ENCODE measurements at places on chromosomes 2 and 18.
A peak's percentile ranks its signal among the peaks of the same experiment; 100 is the strongest.

GRCh38 chr2:157492189-157492773 lies 48.4 kb upstream of the CYTIP start:
- no peak for DNase-seq

DNA sequence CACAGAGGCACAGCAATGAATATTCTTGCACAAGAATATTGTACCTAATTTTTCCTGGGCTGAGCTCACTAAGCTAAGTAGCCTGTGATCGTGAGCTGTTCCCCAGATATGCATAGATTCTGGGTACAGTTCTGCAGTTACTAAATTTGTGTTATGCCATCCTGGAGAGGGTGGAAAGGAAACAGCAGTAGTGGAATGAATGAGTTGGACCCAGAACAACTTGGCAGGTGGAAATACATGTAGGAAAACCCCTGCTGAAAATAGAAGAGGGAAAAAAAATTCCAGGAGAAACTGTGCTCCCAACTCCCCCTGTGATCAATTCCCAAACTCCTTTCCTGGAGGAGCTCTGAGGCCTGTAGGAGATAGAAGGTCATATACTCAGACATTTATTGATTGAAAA lies 181.5 kb upstream of the MGAT5 start:
- DNase-seq: no peak

- DNase-seq: no peak
These were observed 186.8 kb upstream of the GLI2 start for GRCh38 chr2:120548627-120549608.

DNA sequence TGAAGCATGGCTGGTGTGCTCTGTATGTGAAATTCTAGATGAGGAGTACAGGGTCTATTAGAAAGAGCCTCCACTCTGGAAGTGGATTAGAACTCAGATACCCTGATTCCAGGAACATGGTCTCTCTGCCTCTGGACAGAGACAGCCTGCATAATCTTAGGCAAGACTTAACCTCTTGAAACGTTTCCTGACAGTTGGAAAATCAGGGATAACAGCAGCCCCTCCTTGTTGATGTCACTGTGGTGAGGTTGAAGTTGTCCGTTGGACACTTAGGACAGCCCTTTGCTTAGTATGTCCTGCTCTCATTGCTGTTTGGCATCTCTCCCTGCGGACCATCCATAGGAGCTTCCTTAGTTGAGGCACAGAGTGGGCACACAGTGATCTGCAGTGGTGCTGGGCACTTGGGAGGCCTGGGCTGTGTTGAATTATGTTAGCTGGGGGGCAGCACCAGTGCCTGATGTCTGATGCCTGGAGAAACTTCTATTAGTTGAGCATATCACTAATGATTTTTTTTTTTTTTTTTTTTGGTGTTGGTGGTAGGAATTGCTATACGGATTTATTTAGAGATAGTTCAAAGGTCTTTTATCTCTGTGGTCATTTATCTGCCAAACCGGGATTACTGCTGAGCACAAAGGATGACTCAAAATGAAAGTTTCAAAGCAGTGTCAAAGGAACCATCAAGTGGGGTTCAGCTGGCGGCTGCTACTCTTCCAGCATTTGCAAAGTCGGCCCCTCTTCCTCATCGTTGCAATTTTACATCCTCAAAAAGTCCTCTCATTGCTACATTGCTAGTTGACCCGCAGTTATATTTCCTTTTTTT lies 28.8 kb downstream of the SETBP1 start:
- DNase-seq: no peak

DNA sequence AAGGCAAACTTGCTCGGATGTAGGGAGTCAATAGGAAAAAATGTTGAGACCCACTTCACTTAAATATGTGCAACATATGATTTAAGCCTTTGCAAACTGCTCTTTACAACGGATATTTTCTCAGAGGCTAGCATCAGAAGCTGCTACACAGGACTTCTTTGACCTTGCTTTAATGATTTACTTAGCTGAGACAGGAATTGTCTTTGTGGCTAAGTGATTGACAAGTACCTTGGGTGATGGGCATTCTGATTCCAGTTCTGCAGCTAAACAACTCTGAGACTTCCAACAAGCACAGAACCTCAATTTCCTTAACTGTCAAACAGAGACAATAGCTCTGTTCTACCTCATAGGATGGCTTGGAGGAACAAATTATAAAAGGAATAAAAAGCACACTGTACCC lies 150.2 kb downstream of the NCKAP5 start:
- no peak for DNase-seq

- no peak for DNase-seq
These were observed 125.9 kb downstream of the ANTXR1 start for GRCh38 chr2:69138793-69139459.

DNA sequence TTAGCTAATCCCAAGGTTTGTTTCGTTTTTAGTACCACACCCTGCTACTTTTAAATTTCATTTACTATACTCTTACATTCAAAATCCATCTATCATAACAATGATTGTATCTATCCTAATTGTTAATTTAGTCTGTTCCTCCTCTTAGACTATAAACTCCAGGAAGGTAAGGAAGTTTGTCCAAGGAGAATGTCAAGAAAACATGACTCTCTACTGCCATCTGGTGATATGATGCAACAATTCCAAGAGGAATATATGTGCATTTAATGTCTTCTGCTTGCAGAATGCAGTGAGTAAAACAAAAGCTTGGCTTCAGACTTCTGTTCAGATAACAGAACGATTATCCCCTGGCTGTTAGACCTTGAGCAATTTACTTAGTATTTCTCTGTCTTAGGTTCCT lies 1267.1 kb downstream of the LRP1B start:
- no peak for DNase-seq

- peak; percentile 97 for DNase-seq
These were observed 968 bp upstream of the RALBP1 start for GRCh38 chr18:9474108-9474982.

- peak; percentile 83 for DNase-seq
These were observed 69.3 kb downstream of the SOWAHC start for GRCh38 chr2:109683452-109683851.

- DNase-seq: no peak
These were observed 105.7 kb downstream of the DYNAP start for GRCh38 chr18:54696616-54697293.

DNA sequence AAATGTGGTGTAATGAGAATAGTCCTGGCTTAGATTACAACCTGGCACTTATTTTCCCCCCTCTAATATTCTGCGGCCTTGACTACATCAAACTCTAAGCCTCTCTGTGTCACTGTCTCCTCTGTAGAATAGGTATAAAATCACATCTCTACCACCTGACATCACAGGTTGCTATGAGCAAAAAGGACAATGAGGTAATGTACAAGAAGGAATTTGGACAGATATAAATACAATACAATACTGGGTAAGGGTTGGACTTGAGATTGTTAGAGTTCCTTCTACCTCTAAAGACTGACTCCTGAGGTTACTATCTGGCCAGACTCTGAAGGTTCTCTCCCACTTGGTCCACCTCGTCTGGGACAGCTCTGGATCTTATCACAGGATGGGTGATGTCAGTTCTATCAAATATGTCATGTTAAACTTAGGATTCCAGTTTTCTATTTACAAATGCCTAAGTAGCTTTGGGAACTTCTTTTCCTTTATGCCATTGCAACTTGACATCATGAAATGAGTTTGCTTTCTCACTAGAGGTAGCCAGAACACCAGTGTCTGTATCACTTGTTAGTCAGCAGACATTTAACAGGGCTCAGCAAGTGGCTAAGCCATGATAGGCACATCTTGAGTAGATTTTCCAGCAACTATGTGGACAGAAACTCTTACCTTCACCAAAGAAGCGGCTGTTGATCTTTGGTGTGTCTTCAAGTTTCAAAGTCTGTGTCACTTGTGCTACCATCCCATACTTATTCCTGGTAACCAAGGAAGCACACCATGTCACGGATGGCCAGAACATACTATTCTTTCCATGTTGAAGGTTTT lies 9.5 kb downstream of the APOB start:
- no peak for DNase-seq

- no peak for DNase-seq
These were observed 95.9 kb upstream of the LCLAT1 start for GRCh38 chr2:30351116-30351515.

DNA sequence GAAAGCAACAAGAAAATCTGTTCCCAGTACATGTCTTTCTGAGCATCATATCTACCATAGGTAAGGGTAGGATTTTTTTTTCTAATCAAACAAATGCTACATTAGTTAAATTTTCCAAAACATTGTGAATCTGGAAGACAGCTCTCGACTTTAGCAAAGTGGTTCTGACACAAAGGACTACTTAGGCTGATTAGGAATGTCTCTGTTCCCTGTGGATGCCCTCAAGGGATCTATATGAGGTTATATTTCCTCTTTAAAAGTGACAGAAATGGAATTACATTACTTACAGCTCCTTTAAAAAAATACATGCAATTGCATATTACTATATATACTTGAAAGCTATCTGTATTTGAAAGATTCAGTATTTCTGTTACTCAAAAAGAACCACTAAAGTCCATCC lies 15.4 kb downstream of the NYAP2 start:
- no peak for DNase-seq

Data from lower leg skin (tissue), 4 donors.